ENCODE measurements at places on chromosomes 6 and 20. TPM values are rescaled to one million over a fixed set of nuclear protein-coding genes. Genes with fewer than 3 reads are reported as not detected.

Gene LY6G6C
- total RNA-seq: 0.25 TPM

Gene LIME1
- total RNA-seq: 2.7 TPM

Gene TNFAIP3
- total RNA-seq: 1.7 TPM

Gene SPATS1
- total RNA-seq: not detected

Gene KCNK15
- not detected for total RNA-seq

Gene HCK
- total RNA-seq: 2.5 TPM

Gene ZNF165
- 0.49 TPM for total RNA-seq

Gene PREP
- 41.6 TPM for total RNA-seq

Gene COL11A2
- total RNA-seq: 1.2 TPM

Gene SLC44A4
- not detected for total RNA-seq

Gene LPIN3
- total RNA-seq: 0.49 TPM

Gene SYNDIG1
- 16.7 TPM for total RNA-seq

Gene MGME1
- 6.1 TPM for total RNA-seq

Gene WFDC2
- total RNA-seq: 3.7 TPM

Gene OR2J3
- total RNA-seq: not detected

Gene MLN
- total RNA-seq: not detected

Gene HCRTR2
- 13.3 TPM for total RNA-seq

Gene YWHAB
- total RNA-seq: 138 TPM

Gene TIAM2
- 113 TPM for total RNA-seq

Gene BPIFA3
- not detected for total RNA-seq

Gene GABRR2
- total RNA-seq: 0.25 TPM

Gene MCCD1
- total RNA-seq: not detected

Gene THEMIS
- 0.25 TPM for total RNA-seq

Gene ZNF311
- 6.1 TPM for total RNA-seq

Gene MEI4
- total RNA-seq: 0.25 TPM

Gene SLC22A16
- 0.49 TPM for total RNA-seq

Gene FKBP1A
- total RNA-seq: 68.4 TPM

Gene OSER1
- total RNA-seq: 24.8 TPM

Gene PKHD1
- total RNA-seq: under 0.01 TPM

Gene VIP
- total RNA-seq: 3.0 TPM

Gene CRISP2
- total RNA-seq: 0.49 TPM

Gene WFDC5
- not detected for total RNA-seq

Gene VSTM2L
- 164 TPM for total RNA-seq

Gene PTGIS
- total RNA-seq: 4.9 TPM

Gene SALL4
- total RNA-seq: 0.49 TPM

Gene POU3F2
- total RNA-seq: 156 TPM

Gene NKX2-4
- not detected for total RNA-seq

Gene FNDC1
- 3.2 TPM for total RNA-seq

Gene DDX43
- 0.25 TPM for total RNA-seq

Gene NTSR1
- 5.7 TPM for total RNA-seq

Gene MYT1
- total RNA-seq: 8.1 TPM

Gene TPD52L1
- total RNA-seq: 3.4 TPM

Gene ADAM33
- 2.0 TPM for total RNA-seq

Gene QKI
- total RNA-seq: 198 TPM

Gene CD40
- 0.49 TPM for total RNA-seq

Gene JPH2
- under 0.01 TPM for total RNA-seq

Gene ADGRG6
- 19.4 TPM for total RNA-seq

Gene RBM24
- 26.1 TPM for total RNA-seq

Gene ID4
- 76.7 TPM for total RNA-seq

Gene FBXO9
- 32.7 TPM for total RNA-seq

Gene RAET1E
- total RNA-seq: not detected

Gene MOXD1
- total RNA-seq: 30.5 TPM
